GM12892 (cell line): ENCODE measurements at places on chromosomes 13 and 19.

GRCh38 chr13:91319996-91320395, 27.5 kb upstream of the MIR17HG start:
- no peak for DNase-seq

- no peak for DNase-seq
Observed at GRCh38 chr13:90613076-90613795, 734.3 kb upstream of the MIR17HG start.

GRCh38 chr19:51398096-51398704, 7.8 kb upstream of the C19orf84 start:
- no peak for DNase-seq

GRCh38 chr19:43499042-43499441, 5.5 kb downstream of the PHLDB3 start:
- no peak for DNase-seq

DNA sequence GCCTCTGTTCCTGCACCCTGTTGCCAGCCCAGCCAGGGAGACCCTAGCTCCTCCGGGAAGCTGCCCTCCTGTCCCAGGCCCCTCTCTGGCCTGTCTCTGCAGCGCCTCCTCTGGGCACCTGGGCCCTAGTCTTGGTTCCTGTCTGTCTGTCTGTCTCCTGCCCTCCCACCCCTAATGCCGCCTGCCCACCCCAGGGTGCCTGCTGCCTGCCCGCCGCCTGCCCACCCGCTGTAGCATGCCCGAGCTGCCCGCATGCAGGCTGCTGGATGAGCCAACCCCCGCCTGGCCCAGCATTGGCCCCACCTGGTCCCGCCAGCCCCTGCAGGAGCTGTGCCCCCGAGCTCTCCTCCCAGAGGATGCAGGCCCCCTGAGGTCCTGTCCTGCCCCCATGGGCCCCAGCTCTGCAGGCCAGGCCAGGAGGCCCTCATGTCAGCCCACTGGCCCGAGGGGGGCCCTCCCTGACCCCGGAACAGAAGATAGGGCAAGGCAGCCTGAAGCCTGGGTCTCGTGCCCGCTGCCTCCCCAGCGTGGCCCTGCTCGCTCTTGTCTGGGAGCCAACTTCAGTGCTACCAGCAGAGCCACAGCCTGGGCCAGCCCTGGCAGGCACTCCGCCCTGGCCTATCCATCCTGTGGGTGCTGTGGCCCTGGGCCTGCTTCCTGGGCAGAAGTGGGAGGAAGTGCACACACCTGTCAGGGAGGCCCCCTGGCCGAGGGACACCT, 5.2 kb downstream of the MAP2K7 start:
- DNase-seq, result no peak

- no peak for DNase-seq
Observed at GRCh38 chr19:50779504-50780457, 9.5 kb downstream of the GPR32 start.

DNA sequence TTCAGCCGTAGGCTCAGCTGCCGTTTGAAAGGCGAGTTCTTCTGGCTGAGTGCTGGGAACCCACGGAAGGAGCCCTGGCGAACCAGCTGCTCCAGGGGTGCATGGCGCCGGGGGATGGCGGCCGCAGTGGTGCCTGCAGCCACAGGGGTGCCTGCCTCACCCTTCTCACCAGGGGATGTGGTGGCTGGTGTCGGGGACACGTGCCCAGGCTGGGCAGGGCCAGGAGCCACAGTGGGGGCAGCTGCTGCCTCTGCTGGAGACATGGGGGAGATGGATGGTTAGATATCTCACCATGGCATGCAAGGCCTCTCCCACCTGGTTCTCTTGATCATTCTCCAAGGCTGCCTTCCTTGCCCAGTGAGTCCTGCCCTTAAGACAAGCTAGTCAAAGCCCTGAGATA, 17.1 kb downstream of the NUMBL start:
- no peak for DNase-seq

DNA sequence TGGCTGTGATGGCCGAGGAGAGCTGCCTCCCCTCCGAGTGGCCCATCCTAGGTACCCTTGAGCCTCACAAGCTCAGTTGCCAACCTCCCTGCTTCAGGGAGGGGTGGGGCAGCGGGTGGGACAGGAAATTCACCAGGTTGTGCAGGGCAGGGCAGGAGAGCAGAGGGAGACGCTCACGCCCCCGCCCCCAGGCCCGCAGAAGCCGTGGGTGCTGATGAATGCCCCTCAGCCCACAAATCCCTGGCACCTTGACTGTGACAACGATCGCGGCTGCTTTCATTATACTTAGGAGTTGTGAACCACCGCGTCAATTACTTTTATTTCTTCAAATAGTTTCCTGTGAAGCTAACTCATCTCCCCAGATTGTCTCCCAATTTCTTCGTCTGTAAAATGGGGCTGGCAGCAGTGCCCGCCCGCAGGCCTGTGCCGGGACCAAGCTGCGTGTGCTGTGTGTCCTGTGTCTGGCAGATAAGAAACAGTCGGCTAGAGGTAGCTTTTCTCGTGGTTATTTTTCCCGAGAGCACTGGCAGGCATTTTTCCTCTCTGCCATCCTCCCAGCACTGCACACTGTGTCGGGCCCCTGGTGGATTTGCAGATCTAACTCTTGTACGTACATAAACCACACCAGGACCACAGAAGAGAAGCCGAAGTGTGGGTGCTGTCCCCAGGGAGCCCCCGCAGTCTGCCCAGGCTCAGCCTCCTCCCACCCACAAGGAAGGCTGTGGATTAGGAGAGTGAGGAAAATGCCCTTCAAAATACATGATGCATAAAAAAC, 7.9 kb upstream of the RASA3 start:
- DNase-seq, result no peak
